ENCODE measurements at places on chromosomes 11 and 22.

GRCh38 chr11:91396236-91397133 is 828.1 kb upstream of the FAT3 start:
- DNase-seq, result no peak

DNA sequence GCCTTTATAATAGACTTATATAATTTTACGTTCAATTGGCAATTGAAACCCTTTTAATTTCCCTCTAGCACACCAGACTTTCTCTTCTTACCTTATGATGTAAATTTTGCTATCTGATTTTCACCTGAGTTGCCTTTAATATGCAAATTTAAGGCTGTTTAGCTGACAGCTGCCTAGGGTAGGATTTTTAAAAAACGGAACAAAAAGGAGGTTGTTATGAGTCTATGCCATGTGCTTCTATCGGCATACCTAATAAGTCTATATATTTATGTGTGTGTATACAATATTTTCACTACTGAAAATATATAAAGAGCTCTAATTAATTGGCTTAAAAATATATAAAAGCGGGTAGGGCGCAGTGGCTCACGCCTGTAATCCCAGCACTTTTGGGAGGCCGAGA is 11.8 kb upstream of the SELENOH start:
- no peak for DNase-seq

GRCh38 chr11:1232021-1232882 is 9.4 kb downstream of the MUC5B start:
- no peak for DNase-seq

DNA sequence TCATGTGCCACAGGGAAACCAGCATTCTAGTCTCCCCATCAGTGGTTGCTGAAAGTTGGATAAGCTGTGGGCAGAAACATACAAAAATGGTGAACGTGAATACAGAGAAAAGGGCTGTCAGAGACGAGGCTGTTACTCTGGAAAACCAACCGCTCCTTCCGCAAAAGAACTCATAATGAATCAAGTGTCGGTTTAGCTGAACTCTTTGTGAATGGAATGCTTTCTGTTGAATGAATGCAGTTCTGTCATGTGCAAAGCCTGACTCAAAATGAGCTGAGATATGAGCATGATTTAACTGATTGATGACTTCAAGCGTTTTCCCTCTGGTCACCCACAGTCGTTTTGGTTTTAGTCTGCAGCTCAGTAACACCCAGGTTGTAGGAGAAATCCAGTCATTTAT is 298.3 kb downstream of the ETS1 start:
- no peak for DNase-seq

- peak; percentile 69 for DNase-seq
Measured at GRCh38 chr22:48845356-48845936, 982.2 kb downstream of the BRD1 start.

- DNase-seq, result no peak
Measured at GRCh38 chr22:40107851-40108378, 69.8 kb upstream of the TNRC6B start.

GRCh38 chr11:1459764-1460395 is 26.7 kb downstream of the MOB2 start:
- no peak for DNase-seq

- peak; percentile 40 for DNase-seq
Measured at GRCh38 chr22:41198027-41198580, 7.0 kb upstream of the L3MBTL2 start.

GRCh38 chr11:60899046-60899936 is 7.1 kb downstream of the PRPF19 start:
- DNase-seq, result peak; percentile 30

DNA sequence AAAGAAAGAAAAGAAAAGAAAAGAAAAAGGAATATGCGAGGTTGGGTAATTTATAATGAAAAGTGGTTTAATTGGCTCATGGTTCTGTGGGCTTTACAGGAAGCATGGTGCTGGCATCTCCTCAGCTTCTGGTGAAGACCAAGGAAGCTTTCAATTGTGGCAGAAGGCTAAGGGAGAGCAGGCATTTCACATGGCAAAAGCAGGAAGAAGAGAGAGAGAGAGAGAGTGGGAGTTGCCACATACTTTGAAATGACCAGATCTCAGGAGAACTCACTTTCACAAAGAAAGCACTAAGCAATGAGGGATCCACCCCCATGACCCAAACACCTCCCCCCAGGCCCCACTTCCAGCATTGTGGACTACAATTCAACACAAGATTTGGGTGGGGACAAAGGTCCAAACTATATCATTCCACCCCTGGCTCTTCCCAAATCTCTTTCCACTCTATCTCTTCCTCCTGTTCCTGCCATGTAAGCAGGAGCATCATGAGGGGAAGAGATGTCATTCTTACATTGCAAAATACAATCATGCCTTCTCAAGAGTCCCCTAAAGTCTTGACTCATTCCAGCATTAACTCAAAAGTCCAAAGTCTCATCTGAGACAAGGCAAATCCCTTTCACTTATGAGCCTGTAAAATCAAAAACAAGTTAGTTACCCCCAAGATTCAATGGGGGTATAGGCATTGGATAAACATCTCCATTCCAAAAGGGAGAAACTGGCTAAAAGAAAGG is 38.9 kb downstream of the LINC01488 start:
- DNase-seq, result no peak

DNA sequence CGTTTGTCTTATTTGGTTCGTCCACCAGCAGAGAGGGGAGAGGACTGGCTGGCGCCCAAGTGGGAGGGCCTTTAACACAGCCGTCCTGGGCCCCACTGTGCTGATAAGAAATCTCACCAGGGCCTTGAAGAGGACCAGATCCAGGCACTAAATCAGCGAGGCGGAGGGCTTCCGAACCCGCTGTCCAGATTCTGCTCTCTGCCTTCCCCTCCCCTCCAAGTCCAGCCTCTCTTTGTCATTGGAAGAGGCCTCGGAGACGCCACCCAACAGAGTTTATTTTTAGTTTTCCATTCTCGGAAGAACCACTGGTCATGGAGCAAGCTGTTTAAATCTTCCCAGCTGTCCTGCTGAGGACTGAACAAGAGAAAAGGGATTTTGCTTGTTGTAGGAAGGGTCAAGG is 9.3 kb upstream of the FXYD6 start:
- DNase-seq, result no peak

DNA sequence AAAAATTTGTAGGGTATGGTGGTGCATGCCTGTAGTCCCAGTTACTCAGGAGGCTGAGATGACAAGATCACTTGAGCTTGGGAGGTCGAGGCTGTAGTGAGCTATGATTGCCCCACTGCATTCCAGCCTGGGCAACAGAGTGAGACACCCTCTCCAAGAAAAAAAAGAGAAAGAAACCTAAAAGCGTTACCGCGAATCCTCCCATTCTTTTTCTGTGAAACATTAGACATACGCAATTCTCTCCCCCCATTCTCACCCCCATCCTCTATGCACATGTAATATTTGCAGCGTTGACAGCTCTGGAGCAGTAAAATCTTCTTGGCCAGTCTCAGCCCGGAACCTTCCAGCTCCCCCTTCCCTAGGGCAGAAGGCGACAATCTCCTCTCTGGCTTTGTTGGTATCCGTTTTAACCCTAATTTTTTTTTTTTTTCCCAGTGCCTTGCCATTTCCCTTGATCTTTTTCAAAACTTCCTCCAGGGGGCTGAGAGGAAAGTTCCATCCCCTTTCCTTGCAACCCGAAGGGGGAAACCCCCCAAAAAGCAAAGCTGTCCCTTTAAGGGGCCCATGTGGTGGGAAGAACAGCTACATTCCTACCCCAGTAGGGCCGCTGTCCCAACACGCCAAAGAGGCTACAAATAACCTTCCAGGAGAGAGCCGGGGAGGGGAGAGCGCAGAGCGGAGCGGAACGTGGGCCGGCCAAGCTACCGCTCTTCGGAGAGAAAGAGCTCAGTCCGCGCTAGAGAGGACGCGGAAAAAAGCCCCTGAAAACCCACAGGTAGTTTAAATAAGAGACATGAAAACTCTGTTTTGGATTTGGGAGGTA is 1.9 kb downstream of the LRP4 start:
- no peak for DNase-seq

GRCh38 chr11:65934014-65934413 is 11.3 kb upstream of the TSGA10IP start:
- no peak for DNase-seq

GRCh38 chr11:69554849-69555248 is 73.4 kb downstream of the LINC01488 start:
- no peak for DNase-seq

GRCh38 chr11:62459080-62459479 is 40.2 kb downstream of the SCGB1A1 start:
- no peak for DNase-seq

GRCh38 chr22:44701187-44701790 is 715 bp upstream of the PRR5 start:
- DNase-seq, result no peak

- DNase-seq, result peak; percentile 76
Measured at GRCh38 chr11:86672007-86672621, at the start of gene ME3. Gene ME3 (minus strand): TSS chr11:86672616.

GRCh38 chr11:45774786-45775185 is 30.2 kb upstream of the SLC35C1 start:
- no peak for DNase-seq

GRCh38 chr22:35457729-35458546 is 58.0 kb downstream of the MCM5 start:
- peak; percentile 82 for DNase-seq

- no peak for DNase-seq
Measured at GRCh38 chr22:39526736-39527171, 5.8 kb downstream of the RPS19BP1 start.

DNA sequence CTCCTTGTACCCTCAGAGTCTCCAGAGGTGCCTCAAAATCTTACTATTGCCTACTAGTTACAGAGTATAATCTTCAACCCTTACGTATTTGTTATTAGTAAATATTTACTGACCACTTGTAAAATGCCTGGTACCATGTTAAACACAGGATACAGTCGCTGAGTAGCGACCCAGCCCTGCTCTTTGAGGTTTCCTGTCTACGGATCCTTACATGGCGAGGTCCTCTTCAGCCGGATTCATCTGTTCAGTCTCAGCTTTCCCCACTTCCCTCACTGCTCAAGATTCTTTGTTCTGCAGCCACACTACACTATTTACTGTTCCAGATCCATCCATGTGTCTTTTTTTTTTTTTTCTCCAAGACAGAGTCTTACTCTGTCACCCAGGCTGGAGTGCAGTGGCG is 13.2 kb upstream of the TTC36 start:
- no peak for DNase-seq

- no peak for DNase-seq
Measured at GRCh38 chr11:30131535-30131934, 99.3 kb upstream of the FSHB start.

DNA sequence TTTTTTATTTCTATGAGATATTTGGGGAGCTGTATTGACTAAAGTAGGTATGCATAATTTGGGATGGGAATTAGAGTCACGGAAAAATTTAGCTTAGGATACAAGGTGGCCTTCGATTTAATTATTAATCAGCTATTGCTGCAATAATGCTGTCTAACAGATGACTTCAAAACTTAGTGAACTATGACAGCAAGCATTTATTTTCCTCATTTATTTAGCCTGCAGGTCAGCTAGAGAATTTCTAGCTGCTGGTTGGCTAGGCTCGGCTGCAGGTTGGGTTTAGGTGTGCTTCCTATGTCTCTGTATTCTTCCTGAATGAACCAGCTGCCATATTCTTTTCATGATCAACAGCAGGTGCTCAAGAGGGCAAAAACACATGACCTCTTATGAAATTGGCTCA is 181.8 kb upstream of the RAG2 start:
- DNase-seq, result no peak

DNA sequence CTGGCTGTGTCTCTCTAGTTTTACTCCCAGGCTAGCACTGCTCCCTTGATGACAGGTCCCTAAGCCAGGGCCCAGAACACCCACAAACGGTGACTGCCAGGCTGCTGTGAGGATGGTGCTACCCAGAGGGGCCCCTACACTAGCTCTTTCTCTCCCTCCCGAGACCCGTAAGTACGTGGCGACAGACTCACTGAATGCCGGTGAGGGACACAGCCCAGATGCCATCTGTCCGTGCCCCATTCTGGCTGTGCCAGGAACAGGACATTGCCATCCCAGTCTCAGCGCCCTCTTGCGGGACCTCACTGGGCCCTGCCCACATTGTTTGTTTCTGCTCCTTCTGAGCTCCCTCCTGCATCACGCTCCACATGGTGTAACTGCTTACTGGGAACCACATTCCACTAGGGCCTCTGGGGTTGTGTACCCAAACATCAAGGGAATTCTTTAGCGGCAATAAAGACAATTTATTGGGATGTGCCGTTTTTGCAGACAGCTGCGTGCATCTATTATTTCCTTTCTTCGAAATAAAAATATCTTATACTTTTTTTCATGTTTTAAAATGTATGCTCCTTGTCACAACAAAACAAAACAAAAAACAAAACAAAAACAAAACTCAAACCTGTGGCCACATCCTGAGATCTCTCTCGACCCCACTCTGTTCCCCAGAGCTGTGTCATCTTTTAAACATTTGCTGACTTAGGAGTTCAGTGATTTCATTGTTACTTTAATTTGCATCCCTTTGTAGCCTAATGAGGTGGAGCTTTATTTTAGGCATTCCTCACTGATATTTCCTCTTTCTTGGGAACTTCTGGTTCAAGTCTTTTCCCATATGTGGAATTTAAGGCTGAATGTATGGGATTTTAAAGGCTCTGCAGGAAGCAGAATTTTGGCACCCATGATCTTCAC is 4.4 kb upstream of the TPCN2 start:
- DNase-seq, result peak; percentile 39

DNA sequence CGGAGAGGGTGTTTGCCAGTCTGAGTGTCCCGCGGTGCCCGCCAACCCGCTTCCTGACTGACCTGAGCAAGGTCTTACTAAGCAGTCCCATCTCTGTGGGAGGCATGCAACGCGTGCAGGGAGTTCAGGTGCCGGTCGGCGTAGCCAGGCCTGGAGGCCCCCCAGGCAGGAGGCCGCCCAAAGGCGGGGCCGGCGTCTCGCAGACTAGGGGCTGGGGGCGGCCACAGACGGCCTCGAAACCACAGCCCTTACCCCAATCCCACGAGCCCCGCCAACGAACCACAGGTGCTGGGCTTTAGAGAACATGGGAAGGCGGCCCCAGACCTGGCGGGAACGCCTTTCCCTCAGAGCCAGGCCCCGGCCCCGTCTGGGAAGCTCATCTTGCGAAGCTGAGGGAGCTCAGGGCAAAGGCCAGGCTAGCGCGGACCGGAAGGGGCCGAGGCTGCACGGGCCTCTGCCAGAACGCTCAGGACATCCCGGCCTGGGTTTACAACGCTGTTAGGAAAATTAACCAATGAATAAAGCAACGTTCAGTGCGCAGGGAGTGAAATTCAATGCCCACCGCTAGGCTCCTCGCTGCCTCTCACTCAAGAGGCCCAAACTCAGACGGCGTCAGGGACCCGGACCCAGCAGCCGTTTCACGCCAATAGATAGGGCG is 2.1 kb upstream of the MTFP1 start:
- peak; percentile 72 for DNase-seq
